ENCODE measurements at places on chromosomes 2 and 18.

GRCh38 chr2:127128445-127128904, 21.5 kb upstream of the BIN1 start:
- DNase-seq, result no peak

DNA sequence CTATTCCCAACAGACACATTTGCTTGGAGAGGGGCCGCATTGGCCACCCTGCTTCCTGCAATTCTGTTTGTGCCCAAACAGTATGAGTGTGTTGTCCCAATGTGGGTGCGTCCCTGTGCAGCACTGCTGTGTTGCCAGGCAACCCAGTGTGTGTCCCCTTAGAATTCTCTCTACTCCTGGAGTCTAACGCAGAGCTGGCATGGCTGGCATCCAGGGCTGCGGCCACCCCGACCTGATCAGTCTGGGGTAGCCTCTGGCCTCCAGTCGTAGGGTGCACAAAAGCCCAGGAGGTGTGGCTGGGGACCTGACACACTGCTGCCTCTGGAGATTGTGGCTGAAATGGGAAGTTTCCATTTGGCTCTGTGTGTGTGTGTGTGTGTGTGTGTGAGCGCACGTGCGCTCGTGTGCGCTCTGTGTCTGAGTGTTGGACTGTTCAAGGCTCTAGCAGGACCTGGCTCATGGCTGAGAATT, 48.0 kb downstream of the TEX44 start:
- no peak for DNase-seq

DNA sequence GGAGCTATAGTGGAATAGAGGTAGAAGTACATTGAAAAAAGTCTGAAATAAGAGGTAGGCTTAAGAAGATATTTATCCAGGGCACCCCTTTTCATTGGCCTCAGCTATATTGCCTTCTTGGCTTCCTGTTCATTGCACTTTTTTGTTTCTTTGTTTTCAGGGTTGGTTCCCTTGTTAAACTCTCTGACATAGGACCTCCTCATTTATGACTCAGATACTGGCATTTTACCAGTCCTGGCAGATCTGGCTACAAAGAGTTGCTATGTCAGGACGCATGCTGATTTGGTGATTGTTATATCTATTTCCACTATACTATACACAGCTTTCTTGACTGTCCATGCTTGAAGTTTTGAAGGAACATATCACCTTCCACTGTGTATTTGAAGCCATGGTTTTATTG, 60.0 kb downstream of the GCA start:
- DNase-seq, result no peak

- DNase-seq, result no peak
Observed at GRCh38 chr2:238731961-238732360, 115.9 kb upstream of the TWIST2 start.

DNA sequence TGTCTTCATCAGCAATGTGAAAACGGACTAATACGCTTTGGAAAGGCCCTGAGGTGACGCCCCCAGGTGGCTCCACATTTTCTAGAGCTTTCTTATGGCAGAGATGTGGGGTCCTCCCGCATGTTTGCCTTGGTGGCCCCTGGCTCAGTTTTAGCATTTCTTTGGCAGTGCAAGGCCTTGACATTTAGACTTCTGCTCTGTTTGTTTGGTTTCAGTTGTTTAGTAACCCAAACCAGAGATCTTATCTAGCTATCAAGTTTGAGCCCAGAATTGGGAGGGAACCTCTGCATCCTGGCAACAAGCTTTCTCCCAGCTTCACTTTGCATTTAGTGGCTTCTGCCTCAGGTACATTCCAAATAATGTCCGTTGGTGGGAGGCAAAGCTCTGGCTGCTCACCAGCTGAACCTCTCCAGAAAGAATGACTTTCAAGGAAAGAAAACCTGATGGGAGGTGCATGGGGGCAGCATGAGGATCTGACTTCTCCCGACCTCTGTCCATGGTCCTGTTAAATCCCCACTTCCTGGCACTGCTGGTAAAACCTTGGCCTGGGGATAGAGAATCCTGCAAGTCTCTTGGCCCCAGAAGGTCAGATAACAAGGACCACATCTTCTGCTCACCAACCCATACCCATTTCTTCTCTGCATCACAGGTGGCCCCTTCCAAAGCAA, 12.0 kb upstream of the MBP start:
- no peak for DNase-seq

DNA sequence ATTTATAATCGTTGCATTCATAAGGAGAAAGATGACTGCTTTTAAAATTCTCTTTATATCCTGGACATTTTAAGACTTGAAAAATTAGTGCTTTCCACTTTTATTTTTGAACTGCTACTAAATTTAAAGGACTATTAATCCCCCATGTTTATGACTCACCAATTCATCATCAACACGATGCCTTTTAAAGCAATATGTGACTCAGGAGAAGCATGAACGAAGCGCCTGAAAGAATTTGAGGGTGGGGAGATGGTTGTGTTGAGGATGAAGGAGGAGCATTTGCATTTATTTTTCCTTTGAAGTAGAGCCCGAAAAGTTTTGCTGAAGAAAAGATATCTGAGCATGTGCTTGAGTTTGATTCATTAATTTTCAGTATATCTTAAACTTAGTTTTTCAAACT, 192.2 kb upstream of the LRRTM1 start:
- no peak for DNase-seq
